ENCODE measurements at places on chromosomes 12 and 14.
A peak's percentile ranks its signal among the peaks of the same experiment; 100 is the strongest.

- no peak for DNase-seq
These were observed 530.1 kb downstream of the NRXN3 start for GRCh38 chr14:78700236-78700635.

DNA sequence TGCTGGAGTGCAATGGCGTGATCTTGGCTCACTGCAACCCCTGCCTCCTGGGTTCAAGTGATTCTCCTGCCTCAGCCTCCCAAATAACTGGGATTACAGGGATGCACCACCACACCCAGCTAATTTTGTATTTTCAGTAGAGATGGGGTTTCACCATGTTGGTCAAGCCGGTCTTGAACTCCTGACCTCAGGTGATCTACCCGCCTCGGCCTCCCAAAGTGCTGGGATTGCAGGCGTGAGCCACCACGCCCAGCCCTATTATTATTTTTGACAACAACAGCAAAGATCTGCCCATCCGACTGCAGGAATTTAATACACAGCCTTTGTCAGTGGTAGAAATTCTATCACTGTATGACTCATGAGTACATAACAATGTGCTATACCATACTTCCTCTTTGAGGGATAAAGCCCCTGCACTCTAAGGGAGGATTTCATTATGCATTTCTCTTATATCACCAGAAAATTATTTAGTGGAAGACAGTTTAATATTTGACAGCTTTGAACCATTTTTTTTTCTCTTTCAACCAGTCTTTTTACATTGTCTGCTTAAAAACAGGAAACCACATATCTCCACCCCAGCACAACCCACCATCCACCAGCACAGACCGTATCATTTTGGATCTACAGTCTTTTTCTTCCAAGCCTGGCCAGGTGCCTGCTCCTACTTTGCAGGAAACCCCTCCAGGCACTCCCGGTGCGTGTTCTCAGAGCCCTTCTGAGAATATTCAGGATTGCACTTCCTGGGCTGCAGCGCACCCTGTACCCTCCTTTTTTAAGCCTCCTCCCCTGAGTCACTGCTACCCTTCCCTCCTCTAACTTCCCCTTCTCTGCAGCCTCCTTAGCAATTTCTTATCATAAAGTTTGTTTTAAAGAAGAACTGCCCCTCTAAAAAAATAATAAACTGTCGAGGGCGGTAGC lies 594 bp downstream of the ARHGDIB start:
- DNase-seq, result peak; percentile 11

- no peak for DNase-seq
These were observed 20.2 kb upstream of the CHGA start for GRCh38 chr14:92902726-92903125.

DNA sequence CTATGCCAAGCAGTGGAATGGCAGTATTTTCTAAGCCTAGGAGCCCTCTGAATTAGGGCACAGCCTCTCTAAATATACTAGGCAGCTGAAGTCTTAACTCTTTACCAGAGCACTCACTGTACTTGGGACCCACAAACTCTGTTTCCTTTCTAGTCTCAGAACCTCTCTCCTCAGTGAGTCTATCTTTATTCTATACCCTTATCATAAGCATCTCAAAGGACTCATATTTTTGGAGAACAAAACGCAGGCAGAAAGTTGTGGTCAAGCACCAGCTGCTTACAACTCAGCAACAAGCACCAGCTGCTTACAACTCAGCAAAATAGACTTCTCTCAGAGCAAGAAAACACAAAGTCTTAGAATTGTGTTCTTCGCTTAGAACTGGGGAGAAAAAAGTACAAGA lies 993 bp downstream of the CCDC196 start:
- no peak for DNase-seq

DNA sequence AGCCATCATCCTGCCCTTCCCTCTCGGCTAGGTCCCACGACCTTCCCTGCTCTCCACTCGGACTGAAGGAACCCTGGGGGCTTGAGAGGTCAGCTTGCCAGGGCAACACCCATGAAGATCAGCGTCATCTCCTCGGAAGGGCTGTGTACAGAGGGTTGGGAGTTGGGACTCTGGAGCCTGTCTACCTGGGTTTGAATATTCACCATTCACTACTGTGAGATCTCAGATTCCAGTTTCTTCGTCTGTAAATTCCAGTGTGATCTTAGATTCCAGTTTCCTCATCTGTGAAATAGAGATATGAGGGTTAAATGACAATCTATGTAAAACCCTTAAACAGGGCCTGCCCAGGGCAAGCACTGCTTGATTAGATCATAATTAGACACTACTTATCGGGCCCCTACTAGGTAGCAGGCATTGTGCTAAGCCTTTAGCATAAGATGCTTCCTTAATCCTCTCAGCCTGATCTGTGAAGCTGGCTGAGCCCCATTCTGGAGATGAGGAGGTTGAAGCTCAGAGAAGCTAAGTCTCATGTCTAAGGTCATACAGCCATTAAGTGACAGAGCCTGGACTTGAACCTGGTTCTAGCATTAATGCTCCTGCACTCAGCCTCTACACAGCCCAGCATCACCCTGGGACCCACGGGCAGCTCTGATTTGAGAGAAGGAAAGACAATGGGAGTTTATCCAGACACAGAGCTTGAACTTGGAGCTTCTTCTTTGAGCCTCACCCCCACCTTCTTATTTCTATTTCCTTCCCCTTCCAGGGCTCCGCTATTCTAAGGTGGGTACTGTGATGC lies 612 bp upstream of the ZDHHC22 start:
- no peak for DNase-seq

- DNase-seq, result peak; percentile 96
These were observed 111.0 kb downstream of the BEGAIN start for GRCh38 chr14:100476012-100476822.

GRCh38 chr12:127280393-127281275 lies 986.3 kb upstream of the TMEM132C start:
- DNase-seq, result peak; percentile 22

GRCh38 chr12:80838708-80839107 lies 99.0 kb downstream of the LIN7A start:
- no peak for DNase-seq

- DNase-seq, result no peak
These were observed 21.4 kb downstream of the WNT5B start for GRCh38 chr12:1650260-1650977.

GRCh38 chr14:104870368-104871144 lies 5.5 kb downstream of the CEP170B start:
- DNase-seq, result no peak

- peak; percentile 26 for DNase-seq
These were observed 25.1 kb downstream of the FGFR1OP2 start for GRCh38 chr12:26963413-26963812.

DNA sequence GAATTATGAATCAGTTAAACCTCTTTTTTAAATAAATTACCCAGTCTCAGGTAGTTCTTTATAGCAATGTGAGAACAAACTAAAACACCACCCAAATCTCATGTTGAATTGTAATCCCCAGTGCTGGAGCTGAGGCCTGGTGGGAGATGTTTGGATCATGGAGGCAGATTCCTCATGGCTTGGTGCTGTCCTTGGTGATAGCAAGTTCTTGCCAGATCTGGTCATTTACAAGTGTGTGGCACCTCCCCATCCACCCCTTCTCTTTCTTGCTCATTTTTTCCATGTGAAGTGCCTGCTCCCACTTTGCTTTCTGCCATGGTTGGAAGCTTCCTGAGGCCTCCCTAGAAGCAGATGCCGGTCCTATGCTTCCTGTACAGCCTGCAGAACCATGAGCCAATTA lies 102.1 kb upstream of the ANO4 start:
- DNase-seq, result no peak

DNA sequence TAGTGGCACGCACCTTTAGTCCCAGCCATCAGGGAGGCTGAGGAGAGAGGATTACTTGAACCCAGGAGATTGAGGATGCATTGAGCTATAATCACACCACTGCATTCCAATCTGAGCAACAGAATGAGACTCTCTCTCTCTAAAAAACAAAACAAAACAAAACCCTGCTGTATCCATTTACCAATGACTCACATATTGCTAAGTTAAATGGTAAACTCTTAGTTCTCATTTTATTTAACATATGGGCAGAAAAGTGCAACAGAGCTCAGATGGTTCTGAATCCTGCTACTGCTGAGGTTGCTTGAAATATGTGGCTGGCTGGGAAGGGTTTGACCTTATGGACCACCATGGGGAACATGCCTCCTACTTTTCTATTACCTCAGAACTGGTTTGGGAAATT lies 33.7 kb upstream of the CCNT1 start:
- peak; percentile 42 for DNase-seq

DNA sequence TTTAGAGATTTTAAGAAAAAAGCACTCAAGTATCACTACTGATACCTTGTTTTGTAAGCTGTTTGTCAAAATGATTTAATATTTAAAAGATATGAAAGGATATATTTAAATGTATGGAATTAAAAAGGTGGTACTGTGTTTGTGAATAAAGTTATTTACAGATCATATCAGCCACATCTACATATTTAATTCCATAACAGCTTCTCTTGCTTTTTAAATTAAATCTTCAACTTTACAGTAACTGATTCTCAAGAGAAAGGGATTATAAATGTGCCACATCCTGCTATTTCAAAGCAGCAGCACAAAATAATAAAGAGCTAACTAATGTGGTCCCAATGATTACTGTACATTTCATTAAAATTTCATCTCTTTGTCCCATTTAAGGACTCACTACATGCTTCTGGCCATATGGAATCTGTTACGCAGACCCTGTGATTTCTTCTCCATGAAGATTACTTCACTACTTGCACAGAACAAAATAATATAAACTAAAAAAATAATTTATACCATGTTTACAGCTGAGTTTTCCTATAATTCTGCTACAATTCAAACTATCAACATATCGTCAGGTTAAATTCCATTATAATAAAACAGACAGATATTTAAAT lies 117.8 kb downstream of the MED13L start:
- DNase-seq, result no peak

- DNase-seq, result peak; percentile 33
These were observed 1.1 kb downstream of the ARHGAP5 start for GRCh38 chr14:32078023-32078857.

DNA sequence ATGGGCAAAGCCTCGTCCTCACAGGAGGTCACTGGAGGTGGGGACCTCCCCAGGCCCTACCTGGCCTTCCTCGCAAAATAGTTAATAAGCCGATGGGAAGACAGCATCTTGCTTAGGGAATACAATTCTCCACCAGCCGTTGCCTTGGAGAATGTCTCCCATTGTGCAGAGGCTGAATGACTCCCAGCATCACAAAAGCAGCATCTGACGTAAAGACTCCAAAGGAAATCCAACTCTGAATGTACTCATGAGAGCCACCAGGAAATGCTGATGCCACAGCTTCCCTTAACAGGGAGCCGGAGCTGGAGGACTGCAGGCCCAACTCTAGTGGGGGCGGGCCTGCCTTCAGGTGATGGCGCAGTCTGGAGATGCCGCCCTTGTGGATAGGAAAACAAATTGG lies 15.5 kb downstream of the CCDC63 start:
- no peak for DNase-seq

- no peak for DNase-seq
These were observed 33.7 kb downstream of the P2RX7 start for GRCh38 chr12:121166356-121166755.

GRCh38 chr12:6540181-6540877 lies 6.0 kb downstream of the GAPDH start:
- DNase-seq, result peak; percentile 95

- DNase-seq, result no peak
These were observed 1.2 kb downstream of the NUDT4 start for GRCh38 chr12:93378998-93379325.

DNA sequence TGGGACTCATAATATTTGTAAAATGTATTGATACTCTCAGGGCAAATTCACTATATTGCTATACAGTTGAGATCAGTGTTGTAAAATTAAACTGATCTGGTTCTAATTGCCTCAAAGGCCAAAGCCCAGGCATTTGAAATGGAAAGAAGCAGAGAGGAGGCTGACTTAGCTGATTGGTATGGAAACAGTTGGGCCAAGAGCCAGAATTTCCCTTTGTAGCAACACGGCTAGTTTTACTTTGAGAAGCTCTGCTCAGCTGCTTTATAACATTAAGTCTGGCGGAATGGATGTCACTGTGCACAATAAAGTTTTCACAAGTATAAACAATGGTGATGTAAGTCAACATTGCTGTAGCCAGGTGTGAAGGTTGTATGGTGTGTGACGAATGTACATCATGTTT lies 186.4 kb downstream of the MSRB3 start:
- peak; percentile 89 for DNase-seq

DNA sequence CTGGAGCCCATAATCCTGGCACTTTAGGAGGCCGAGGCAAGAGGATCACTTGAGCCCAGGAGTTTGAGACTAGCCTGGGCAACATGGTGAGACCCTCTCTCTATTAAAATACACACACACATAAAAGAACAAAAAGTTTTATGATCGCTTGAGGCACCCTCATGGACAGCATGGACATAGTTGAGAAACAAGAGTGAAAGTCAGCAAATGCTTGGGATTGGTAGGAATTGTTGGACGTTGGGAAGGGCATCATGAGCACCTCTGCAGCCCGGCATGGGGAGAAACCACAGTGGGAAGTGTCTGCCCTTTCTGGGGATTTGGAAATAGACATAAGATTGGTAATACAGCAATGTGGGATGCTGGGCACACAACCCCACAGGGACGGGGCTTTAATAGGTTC lies 231.9 kb upstream of the FOXN3 start:
- DNase-seq, result no peak

- no peak for DNase-seq
These were observed 8.8 kb upstream of the EGLN3 start for GRCh38 chr14:33959692-33960151.

DNA sequence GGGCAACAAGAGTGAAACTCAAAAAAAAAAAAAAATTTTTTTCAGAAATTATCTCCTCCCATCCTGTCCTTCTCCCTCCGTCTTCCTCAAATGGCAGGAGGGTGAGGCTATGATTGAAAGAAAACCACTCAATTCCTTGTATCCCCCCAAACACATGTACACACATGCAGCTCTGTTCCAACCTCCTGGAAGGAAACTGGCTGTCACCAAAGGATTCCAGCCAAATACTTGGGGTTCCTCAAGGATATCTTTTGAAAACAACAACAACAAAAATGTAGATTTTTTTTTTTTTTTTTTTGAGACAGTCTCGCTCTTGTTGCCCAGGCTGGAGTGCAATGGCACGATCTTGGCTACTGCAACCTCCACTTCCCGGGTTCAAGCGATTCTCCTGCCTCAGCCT lies 46.8 kb upstream of the VASH1 start:
- DNase-seq, result no peak

GRCh38 chr14:26414103-26414502 lies 183.7 kb downstream of the NOVA1 start:
- no peak for DNase-seq

DNA sequence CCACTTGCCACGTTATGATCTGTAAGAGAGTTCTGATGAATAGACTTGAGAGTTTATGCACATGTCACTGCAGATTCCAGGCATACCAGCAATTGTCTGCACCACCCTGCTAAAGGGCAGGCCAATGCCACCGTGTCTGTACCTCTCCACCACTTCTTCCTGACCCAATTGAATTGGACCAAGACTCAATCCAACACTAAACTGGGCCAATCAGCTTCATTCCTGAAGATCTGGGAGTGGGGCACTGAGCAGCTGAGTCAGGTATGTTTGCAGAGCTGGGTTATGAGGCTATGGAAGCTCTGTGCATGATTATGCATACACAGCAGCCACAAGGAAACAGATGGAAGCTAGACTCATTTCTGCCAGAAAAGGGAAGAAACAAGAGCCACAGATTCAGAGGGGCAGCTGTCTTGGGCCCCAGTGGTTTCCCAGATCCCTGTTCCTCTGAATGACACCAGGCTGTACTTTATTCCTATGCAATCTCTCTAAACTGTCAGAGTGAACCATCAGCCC lies 28.0 kb downstream of the DAO start:
- no peak for DNase-seq

All from fibroblast of mammary gland (primary cell).